ENCODE measurements at places on chromosomes 3 and 15.
A peak's percentile ranks its signal among the peaks of the same experiment; 100 is the strongest.

DNA sequence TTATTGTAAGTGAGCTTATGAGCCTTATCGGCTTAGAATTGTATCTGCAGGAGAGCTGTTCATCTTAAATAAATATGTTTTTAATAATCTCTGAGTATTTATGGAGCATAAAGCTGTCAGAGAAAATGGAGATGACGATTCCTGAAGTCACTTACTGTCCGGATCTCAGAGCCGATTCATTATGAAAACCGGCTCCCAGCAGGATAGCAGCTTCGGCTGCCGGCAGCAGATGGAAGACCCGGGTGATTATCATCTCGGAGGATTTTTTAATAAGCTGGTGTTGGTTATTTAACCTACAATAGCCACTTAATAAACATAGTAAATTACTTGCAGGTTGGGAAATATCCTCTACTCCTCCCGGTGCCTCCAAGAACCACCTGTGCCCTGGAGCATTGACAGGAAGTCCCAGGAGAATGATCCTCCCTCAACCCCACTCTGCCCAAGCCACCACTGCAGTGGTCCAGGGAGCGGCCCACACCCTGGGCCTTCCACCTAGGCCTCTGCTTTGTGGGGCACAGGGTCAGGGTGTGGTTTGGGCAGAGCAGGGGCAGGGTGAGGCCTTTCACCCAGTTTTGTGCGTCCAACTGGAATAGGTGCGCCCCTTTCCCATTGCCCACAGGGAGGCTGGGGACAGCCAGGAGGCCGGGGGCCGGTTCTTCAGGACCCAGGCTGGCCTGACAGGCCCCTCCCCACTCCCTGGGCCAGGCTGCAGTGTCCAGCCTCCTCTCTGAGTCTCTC lies 42.2 kb upstream of the PRR23E start:
- no peak for DNase-seq

DNA sequence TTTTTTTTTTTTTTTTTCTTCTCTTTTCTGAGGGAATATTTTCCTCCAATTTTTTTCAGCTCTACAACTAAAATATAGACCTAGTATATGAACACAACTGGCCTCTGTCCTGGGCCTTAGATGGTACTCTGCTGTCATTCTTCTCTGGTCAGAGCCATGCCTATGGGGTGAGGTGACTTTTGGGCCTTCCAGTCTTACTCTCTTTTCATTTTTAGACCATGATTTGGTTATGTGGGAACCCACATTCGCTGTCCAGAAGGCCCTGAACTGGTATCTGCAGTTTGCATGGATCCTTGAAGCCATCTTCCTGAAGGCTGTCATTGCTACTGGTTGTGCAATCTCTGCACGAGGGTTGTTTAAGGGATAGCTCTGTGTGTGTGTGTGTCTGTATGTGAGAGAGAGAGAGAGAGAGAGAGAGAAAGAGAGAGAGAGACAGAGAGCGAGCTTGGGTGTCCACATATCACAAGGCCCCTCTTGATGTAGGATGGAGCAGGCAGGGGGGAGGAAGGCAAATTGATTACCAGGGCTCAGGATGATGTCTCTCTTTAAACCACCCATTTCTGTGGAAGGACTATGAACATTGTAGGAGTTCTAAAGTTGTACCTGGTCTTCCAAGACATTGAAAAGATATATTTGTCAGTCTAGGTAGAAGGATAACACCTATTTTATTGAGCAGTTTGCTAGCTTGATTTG lies 6.9 kb downstream of the TGFBR2 start:
- no peak for DNase-seq

DNA sequence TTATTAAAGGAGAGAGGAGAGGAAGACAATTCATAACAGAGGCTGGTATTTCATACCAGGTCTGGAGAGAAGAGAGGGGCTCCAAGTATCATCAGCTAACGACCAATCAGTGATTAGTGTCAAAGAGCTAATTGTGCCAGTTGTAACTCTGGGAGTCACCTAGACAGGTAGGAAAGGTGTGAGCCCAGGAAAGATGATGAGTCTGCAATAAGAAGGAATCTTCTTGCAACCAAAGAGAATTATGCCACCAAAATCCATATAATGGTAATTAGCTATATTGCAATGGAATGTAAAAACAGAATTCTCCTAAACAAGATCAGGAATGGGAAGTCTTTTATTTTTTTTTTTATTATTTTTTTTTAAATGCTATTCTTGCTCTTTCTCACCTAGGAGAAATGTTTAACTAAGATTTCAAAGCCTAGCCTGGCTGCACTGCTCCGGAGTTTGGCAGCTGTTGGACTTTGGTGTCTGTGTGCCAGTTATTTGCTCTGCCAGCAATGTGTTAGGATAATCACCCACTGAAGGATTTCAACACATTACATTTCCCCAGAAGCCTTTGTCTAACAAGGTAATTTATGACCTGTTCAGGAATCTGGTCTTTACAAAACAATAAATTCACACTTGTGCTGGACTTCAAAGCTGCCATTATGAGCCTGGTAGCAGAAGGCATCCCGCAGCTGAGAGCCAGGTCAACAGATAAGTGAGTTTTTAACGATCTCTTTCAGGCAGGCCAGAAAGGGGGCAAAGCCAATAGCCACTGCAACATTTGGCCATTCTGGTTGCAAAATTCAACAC lies 89.4 kb downstream of the FOXB1 start:
- no peak for DNase-seq

- no peak for DNase-seq
These were observed 13.8 kb downstream of the RYR3 start for GRCh38 chr15:33324609-33325008.

- no peak for DNase-seq
These were observed 19.1 kb downstream of the KBTBD8 start for GRCh38 chr3:67017211-67017610.

DNA sequence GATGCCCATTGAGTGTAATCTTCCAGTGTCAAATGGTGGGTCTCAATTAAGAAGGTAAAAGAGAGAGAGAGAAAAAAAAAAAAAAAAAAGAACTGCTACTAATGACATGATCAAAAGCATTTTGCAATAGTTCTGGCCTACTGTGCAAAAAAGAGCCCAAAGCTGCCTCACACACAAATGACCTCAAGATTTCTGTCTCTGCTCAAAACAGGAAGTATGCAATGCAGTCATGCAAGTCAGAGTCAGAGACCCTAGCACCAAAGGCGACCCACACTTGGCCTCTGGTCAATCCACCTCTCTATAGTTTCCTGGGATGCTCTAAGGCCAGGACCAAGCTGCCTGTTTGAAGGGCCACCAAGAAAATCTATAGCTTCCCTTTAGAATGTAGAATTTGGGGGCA lies 323.5 kb downstream of the VPS13C start:
- no peak for DNase-seq

- no peak for DNase-seq
These were observed 53.9 kb upstream of the TP63 start for GRCh38 chr3:189577050-189577951.

GRCh38 chr3:23877329-23877980 lies 39.3 kb downstream of the NKIRAS1 start:
- DNase-seq = no peak

GRCh38 chr15:37709669-37710068 lies 224.8 kb upstream of the TMCO5A start:
- DNase-seq = no peak

- no peak for DNase-seq
These were observed 1.8 kb upstream of the CYP11A1 start for GRCh38 chr15:74369084-74369745.

DNA sequence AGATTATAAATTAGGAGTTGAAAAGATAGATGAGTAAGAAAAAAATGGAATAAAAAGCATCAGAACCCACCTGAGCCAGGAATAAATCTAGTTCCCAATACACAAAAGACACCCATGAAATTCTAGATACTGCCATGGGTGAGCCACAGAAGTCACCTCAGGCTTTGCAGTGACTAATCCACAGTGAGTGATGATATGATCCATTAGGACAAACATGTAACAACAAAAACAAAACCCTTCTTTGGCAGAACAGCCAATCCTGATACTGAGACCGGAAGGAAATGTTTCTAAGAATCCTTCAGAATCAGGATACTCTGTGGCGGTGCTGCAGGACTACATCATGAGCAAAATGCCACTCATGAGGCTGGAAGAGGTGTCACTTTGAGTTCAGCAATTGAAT lies 15.0 kb upstream of the MINDY4B start:
- no peak for DNase-seq

GRCh38 chr3:103953796-103954195 lies 1412.9 kb upstream of the ALCAM start:
- DNase-seq = no peak

GRCh38 chr3:177657243-177657642 lies 460.0 kb upstream of the TBL1XR1 start:
- no peak for DNase-seq

DNA sequence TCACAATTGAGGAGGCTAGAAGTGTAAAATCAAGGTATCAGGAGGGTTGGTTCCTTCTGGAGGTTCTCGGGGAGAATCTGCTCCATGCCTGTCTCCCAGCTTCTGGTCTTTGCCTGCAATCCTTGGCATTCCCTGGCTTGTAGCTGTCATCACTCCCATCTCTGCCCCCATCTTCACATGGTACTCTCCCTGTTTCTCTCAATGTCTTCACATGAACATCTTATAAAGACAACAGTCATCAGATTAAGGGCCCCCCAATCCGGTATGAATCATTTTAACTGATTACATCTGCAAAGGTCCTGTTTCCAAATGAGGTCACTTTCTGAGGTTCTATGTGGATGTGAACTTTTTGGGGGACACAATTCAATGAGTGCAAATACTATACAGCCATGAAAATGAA lies 113.0 kb upstream of the GALNT15 start:
- no peak for DNase-seq

DNA sequence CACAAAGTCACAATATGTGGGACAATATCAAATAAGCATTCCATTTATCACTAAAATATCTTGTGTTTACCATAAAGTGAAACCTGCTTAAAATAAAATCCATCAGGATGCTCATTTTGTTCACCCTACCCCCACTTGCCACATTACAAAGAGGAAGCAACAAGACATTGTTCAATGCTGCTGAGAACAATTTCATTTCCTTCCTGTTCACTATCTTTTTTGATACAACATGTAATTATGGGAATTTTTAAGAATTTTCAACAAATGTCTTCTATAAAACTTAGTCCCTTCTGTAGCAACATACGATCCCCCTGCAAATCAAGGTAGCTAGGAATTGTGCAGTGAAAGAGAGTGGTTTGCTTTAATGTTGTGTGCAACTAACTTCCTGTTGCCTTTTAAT lies 34.9 kb upstream of the GPR160 start:
- DNase-seq = no peak

GRCh38 chr3:14793858-14794234 lies 24.9 kb upstream of the FGD5 start:
- no peak for DNase-seq

GRCh38 chr3:133937061-133937686 lies 41.5 kb upstream of the RAB6B start:
- no peak for DNase-seq

DNA sequence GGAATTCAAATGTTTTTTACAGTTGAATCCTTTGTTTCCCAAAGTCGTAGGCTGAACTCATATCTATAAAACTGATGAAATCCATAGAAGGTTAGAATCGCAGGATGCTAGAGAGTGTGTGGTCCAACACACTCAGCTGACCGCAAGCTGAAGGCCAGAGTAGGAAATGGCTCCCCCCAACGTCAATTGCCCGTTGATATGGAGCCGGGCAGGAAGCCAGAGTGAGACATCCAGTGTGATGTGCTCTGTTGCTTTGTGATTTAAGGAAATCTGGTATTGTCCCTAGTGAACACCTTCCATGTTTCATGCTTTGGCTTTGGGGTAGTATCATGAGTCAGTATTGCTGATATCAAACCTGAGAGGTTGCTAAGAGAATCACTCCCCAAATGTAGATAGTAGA lies 5.8 kb upstream of the MEX3B start:
- no peak for DNase-seq

GRCh38 chr15:39682366-39682765 lies 100.3 kb downstream of the FSIP1 start:
- DNase-seq = no peak

- no peak for DNase-seq
These were observed 55.3 kb upstream of the NUDT16 start for GRCh38 chr3:131326307-131326706.

DNA sequence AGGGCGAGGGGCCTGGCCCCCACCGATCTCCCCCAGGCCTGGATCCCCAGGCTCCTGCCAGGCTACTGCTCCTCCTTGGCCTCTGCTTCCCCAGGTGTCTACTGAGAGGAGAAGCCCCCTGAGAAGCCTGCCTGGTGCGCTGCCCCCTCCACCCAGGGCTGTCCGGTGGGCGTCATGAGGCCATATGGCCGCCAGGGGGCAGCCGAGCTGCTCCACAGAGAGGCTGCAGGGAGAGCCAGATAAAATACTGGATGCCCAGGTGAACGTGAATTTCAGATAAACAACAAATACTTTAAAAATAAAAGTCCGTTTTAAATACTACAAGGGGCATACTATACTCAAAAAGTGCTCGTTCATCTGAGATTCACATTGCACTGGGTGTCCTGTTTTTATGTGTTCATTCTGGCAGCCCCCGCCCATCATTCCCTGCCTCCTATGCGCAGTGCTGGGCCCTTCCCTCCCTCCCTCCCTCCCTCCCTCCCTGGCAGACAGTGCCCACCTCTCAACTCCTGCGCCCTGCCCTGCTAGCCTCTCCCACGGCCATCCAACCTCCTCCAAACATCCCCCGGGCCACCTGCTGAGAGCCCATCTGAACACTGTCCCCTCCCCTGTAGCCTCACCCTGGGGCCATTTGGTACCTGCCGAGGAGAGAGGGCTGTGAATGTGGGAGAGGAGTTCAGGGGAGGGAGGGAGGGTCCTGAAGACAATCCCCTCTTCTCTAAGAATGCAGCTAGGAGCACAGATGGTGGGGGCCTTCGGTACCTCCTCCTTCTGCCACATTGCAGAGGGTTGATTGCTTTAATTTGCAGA lies 29.6 kb downstream of the PSTPIP1 start:
- DNase-seq = peak; percentile 47

DNA sequence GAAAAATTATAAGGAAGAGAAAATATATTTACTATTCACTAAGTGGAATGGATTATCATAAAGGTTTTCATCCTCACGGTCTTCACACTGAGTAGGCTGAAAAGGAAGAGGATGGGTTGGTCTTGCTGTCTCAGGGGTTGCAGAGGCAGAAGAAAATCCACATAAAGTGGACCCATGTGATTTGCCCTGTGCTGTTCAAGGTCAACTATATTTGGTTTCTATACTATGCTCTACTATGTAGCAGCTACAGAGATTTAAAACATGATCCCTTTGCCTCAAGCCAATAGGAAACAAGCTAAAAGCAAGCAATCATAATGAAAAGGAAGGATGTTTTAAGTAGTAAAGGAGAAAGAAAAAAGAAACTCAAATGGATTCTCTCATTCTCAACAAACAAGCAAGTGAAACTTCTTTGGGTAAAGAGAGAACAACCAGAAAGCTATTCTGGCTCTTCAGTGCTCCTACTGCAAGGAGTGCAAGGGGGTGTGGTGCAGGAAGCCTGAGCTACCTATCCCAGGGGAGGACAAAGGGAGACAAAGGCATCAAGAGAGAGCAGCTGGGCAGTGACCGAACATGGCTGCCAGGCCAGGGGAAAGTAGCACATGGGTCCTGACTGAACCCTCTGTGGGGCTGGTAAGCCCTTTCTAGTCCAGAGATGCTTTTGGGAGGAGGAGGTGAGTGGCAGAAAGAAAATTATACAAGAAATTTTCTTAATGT lies 35.9 kb downstream of the SFMBT1 start:
- no peak for DNase-seq

GRCh38 chr3:189949580-189949979 lies 171.1 kb downstream of the P3H2 start:
- no peak for DNase-seq

GRCh38 chr3:115399750-115400149 lies 223.6 kb upstream of the GAP43 start:
- DNase-seq = no peak

GRCh38 chr15:95799286-95800200 lies 531.0 kb upstream of the NR2F2 start:
- DNase-seq = no peak

GRCh38 chr3:5140230-5140621 lies 18.1 kb downstream of the ARL8B start:
- no peak for DNase-seq

All from stimulated activated CD4-positive, alpha-beta T cell treated with anti-CD3 and anti-CD28 coated beads, Interleukin-12 subunit alpha, Interleukin-12 subunit beta, amount 100 ng/mL, for 48 hours (primary cell).